ENCODE measurements at places on chromosomes 12 and 14. TPM values are rescaled to one million over a fixed set of nuclear protein-coding genes. Genes with fewer than 3 reads are reported as not detected.

DTD2 gene
- polyA plus RNA-seq, result 29.6 TPM

OTUB2 gene
- 2.2 TPM for polyA plus RNA-seq

RAB15 gene
- 31.6 TPM for polyA plus RNA-seq

EID3 gene
- 6.9 TPM for polyA plus RNA-seq

GPR135 gene
- 1.5 TPM for polyA plus RNA-seq

CLEC4C gene
- polyA plus RNA-seq, result not detected

KRT77 gene
- not detected for polyA plus RNA-seq

ANO4 gene
- 0.03 TPM for polyA plus RNA-seq

FOXJ2 gene
- polyA plus RNA-seq, result 7.4 TPM

PTPRO gene
- not detected for polyA plus RNA-seq

GPR132 gene
- 0.18 TPM for polyA plus RNA-seq

GPATCH2L gene
- 17.8 TPM for polyA plus RNA-seq

GRCh38 chr14:23042162-23042965 is at the start of gene PSMB11:
PSMB11 (plus strand) TSS chr14:23042212; CDS start chr14:23042226, 14 bp downstream.
- no peak for DNase-seq

GRCh38 chr12:26861690-26862089 is 28.7 kb upstream of the ITPR2 start:
- no peak for DNase-seq

GRCh38 chr14:45284802-45285201 is 31.8 kb upstream of the MIS18BP1 start:
- peak; percentile 24 for DNase-seq

DNA sequence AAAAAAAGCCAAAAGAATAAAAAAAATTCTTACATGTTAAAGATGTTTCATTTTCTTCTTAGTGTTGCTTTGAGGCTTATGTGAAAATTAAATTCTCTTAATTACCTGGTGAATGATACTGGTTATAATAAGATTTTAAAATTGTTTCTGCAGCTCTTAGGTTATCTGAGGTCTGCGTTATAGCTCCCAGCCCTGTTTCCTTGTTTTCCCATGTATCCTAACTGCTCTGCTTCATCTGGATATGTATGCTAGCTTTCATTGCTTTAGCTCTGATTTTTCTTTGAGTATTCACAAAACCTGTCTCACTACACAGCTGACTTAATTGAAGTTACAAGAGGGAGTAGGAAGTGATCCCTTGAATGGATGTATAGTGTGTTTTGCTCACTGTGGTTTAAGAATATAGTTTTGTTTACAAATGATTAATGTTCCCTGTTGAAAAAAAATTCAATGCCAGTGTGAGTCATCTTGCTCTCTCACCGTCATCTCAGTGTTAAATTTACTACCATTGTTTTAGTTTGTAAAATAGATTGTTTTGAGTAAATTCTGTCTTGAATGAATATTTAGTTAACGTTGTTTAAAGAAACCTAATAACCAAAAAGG is 26.8 kb downstream of the CPSF6 start:
- DNase-seq, result no peak

DNA sequence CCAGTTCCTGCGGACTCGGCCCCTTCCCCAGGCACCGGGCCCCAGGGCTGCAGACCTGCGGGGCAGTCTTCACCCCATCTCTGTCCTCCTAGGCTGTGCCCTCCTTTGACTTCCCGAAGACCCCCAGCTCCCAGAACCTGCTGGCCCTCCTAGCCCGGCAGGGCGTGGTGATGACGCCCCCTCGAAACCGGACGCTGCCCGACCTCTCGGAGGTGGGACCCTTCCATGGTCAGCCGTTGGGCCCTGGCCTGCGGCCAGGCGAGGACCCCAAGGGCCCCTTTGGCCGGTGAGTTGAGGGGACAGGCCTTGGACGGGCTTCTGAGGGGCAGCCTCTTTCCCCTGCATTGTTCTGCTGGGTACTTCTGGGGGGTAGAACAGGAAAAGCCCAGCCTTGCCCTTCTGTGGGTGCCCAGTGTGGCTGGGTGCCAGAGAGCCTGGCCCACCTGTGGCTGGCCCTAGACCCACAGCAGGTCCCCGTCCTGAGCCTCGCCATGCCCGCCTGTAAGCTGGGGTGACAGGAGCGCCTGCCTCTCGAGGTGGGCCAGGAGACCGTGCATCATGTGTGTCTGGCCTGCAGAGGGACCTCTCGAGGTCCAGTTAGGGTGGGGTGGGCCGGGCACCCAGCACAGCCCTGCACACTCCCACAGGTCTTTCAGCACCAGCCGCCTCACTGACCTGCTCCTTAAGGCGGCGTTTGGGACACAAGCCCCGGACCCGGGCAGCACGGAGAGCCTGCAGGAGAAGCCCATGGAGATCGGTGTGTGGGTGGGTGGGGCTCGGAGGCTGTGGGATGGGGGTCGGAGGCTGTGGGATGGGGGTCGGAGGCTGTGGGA is 12.6 kb upstream of the PUS1 start:
- DNase-seq, result no peak

DNA sequence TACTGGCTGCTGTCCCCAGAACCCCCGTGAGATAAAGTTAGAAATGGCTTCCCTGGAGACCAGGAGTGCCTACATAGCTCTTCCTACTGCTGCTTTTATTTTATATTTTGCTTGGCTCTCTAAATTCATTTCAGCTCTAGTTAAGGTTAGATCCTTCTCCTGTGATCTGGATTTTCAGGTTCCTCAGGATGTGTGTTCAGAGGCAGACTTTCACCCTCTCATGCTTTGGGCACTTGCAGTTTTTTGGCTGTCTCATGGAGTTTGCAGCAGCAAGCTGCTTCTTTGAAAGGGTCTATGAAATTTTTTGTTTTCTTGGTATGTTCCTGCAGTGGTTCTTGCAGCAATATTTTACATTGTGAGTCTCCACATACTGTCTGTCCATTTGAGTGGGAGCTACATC is 93.3 kb downstream of the ATP23 start:
- DNase-seq, result no peak

- DNase-seq, result no peak
Measured at GRCh38 chr14:57732463-57733285, 133.2 kb downstream of the SLC35F4 start.

GRCh38 chr14:100738704-100739131 is 12.0 kb downstream of the DLK1 start:
- DNase-seq, result no peak

- no peak for DNase-seq
Measured at GRCh38 chr14:77849711-77850110, 49.8 kb downstream of the ADCK1 start.

DNA sequence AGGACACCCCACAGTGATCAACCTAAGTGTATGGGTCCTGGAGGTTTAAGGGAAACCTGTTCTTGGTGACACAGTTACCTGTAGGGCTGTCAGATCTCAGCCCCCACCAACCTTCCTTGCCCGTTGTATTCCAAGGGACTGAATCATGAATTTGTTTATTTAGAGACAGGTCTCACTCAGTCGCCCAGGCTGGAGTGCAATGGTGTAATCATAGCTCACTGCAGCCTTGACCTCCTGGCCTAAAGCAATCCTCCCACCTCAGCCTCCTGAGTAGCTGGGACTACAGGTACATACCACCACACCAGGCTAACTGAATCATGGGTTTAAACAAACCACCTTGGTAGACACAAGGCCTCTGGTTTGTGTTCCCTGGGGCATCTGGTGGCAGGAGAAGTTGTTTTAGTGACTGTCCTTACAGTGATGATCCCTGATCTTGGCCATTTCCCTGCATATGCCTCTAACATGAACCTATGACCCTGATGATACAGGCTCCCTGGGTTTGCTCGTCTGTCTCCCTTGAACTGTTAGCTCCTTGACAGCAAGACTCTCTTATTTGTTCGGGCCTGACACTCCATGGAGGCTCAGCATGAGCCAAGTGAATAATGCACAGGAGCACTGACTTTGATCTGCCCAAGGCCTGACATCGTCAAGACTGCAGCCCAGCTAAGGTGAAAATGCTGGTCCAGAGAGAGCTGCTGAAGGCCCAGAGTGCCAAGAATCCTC is 47.9 kb downstream of the PITPNM2 start:
- DNase-seq, result no peak

DNA sequence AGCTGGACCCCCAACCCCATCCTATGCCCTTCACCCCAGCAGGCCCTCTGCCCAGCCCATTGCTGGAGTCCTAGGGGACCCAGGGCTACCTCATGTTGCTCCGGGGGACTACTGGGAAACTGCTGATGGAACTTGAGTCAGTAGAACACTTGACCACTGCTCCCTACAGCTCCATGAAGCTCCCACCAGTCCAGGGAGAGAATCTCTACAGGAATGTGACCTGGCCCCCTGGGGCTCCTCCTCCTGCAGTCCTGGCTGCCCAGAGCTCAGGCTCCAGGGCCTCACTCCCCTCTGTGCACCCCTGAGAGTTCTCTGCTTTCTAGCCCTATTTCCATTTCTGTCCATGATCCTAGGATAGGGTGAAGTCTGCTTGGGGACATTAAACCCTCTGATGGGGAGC is 10.8 kb upstream of the AQP2 start:
- no peak for DNase-seq

- DNase-seq, result no peak
Measured at GRCh38 chr14:45242706-45243105, 10.3 kb downstream of the MIS18BP1 start.

DNA sequence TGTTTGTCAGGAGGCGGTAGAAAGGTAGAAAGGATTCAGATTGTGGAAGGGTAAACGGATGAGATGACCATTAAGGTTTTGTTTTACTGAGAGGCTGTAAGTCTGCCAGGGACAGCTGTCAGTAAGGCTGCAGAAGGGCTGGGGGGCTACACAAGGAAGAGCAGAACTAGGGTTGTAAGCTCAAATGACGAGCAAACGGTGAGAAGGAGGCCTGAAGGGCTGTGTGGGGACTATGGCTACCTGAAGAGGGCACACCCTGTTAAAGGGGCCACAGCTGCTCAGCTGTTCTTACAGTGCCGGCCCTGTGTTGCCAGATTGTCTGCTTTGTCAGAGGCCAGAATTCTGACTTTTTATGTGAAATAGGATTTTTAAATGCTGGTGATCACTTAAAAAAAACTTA is 19.1 kb downstream of the VASH1 start:
- DNase-seq, result no peak

DNA sequence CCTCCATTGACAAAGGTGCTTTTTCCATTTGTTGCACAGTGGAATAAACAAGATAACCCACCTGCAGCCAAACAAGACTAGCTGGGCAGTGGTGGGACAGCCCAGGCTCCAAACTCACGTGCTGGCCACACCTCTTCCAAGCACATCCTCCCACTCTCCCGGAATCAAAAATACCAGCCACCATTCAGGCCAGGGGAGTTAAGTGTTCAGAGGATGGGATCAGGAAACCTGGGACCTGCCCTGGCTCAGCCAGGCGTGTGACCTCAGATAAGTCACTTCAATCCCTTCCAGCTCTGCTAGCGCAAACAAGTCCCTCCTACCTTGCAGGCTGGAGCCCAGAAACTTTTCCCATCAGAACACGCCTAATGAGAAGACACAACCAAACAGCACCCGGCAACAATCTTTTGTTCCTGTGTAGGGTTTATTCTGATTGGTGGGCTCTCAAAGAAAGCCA is 43.3 kb downstream of the ACTN1 start:
- DNase-seq, result no peak

- DNase-seq, result peak; percentile 22
Measured at GRCh38 chr12:43882578-43883178, 46.8 kb downstream of the TMEM117 start.

DNA sequence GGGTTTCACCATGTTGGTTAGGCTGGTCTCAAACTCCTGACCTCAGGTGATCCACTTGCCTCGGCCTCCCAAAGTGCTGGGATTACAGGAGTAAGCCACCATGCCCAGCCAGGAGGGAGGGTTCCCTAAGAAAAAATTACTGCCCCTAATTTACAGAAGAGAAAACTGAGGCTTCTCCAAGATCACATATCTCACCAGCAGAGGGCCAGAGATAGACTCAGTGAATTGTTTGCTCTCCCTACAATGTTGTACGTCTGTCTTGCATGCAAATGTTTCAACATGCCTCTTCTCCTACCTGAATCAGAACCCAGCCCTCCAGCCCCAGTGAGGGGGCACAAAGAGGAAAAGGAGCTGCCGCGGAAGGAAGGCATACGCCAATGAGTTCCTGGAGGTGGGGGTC is 48.3 kb upstream of the TMEM263 start:
- DNase-seq, result no peak

DNA sequence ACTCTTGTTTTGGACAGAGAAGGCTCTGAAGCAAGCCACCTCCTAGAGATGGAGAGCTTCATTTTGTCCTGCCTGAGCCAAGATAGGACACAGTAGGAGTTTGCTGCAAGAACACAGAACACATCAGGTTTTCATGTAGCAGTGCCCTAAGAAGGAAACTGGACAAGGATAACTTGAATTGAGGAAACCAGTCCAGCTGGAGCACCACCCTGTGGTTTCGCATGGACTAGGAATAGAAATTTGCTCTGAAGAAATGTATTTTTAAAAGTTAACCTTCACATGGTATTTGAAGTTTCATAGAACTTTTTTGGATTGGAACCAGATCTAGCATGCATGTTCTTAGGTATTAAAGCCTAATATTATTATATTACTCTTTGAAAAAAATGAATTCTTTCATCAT is 68.8 kb downstream of the RERG start:
- DNase-seq, result peak; percentile 20

GRCh38 chr12:13211859-13212664 is 15.5 kb downstream of the EMP1 start:
- DNase-seq, result peak; percentile 78

DNA sequence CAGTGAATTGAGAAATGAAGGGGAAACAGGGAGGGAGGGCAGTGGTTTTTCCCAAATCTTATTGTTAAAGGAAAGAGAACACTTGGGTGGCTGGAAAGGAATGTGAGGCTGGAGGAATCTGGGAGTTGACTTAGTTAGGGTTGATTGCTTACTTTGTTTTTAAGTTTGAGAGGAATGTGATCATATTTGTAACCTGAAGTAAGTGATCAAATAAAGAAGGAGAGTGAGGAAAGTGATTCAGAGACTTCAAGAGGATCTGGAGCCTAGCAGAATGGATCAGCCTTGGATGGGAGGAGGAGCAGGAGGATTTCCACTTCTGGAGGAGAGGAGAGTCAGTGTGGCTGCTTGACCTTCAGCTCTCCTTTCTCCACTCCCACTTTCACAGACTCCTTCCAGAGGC is 6.0 kb upstream of the LRP6 start:
- DNase-seq, result no peak

- DNase-seq, result no peak
Measured at GRCh38 chr12:50960130-50960529, 7.8 kb downstream of the HIGD1C start.

GRCh38 chr14:63717702-63718101 is 10.2 kb downstream of the SGPP1 start:
- DNase-seq, result peak; percentile 47

DNA sequence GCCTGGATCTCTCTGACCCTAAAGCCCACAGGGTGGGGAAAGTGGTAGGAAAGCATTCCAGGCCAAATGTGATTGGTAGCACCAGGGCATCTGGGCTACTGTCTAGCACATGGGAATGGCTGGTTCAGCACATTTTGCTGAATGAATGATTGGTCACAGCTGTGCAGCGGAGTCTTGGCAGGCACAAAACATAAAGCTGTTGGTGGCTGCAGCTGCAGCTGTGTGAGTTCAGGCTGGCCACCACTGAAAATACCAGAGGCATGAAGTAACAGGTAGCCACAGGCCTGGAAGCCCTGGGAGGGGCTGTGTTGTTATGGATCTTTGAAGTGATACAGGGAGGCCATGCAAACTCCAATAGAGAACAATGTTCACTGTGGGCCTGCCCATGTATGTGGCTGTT is 72.7 kb downstream of the MYRFL start:
- no peak for DNase-seq

Data from A549 (cell line).